Ecto neural progenitor cell (in vitro differentiated cells): ENCODE measurements at places on chromosomes 3 and 15.
A peak's percentile ranks its signal among the peaks of the same experiment; 100 is the strongest.

DNA sequence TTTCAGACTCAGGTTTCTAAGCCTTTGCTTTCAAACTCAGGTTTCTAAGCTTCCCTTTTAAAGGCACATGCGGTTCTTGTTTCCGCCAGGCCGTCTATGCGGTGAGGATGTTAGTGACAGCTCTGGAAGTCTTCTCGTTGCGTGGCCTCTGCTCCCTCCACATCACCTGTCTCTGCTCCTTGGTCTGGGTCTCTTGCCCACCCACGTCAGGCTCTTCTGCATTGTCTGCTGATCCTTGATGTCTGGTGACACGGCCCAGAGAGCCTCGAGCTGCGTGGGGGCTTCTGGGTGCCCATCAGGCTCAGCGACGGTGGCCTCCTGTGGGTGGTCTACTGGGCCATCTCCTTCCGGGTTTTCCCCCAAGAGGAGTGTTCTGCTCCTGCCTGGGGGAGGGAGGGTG is 30.5 kb downstream of the KLF13 start:
- DNase-seq: no peak

DNA sequence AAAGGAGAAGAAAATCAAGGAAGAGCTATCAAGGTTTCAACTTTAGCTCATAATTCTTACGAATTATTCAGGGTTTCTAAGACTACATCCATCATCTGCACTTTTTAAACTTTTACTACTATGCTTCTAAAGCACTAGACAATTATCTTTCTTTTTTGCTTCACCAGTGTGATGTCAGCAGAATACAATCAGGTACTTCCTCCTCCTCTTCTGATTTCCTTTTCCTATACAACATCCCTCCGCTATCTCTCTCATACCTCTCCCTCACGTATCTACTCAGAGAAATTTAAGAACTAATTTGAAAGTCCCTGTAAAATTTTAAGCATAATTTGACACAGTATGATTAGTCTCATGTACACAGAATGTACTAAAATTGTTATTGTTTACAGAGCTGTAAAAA is 47.3 kb upstream of the USP50 start:
- no peak for DNase-seq

GRCh38 chr3:48859206-48859605 is 11.5 kb upstream of the PRKAR2A start:
- DNase-seq: no peak

DNA sequence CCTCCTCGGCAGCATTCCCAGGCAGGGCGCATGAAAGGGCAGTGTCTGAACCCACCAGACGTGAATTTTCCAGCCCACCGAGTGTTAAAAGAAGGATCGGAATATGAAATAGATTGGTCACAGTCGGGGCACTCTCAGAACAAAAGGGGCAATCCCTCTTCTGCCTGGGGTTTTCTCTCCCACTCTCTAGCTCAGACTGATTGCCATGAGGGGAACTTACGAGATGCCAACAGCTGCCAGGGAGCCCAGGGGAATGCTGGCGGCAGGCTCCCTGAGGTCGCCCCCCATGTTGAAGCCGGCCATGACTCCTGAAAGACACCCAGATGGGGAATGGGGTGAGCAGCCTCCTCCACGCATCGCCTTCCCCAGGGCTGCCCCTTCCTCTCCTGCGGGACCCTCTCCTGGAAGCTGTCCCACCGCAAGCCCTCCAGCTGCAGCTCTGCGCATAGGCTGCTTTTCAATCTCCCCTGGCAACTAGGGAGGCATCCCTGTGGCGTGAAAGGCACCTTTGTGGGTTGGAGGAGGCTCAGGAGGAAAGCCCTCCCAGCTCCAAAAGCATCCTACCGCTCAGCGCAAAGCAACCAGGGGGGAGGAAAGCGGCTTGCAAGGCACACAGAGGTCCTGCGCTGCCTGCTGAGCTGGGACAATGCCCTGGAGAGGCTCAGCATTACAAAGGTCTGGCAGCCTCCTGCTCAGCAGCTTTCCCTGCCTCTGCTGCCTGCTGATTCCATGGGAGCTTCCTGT is 64.8 kb upstream of the HEG1 start:
- peak; percentile 83 for DNase-seq

- DNase-seq: no peak
Measured at GRCh38 chr15:99002226-99002625, 5.4 kb downstream of the PGPEP1L start.

DNA sequence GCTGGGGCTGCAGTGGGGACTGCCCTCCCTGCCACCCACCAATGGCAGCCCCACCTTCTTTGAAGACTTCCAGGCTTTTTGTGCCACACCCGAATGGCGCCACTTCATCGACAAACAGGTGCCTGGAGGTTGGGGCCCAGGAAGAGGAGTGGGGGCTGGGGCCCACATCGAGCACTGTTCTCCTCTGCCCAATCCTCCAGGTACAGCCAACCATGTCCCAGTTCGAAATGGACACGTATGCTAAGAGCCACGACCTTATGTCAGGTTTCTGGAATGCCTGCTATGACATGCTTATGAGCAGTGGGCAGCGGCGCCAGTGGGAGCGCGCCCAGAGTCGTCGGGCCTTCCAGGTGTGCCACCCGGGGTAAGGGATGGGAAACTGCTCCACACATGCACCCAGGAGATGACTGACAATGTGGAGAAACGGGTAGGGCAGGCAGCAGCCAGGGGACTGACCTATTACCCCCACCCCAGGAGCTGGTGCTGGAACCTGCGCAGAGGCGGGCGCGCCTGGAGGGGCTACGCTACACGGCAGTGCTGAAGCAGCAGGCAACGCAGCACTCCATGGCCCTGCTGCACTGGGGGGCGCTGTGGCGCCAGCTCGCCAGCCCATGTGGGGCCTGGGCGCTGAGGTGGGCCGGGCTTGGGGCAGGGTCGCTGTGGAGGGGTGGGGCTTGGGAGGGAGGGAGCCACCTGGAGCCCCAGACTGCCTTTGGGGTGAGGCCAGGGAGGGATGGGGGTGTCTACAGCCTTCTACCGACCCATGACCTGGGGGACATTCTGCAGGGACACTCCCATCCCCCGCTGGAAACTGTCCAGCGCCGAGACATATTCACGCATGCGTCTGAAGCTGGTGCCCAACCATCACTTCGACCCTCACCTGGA is 22.9 kb downstream of the NBEAL2 start:
- peak; percentile 69 for DNase-seq

DNA sequence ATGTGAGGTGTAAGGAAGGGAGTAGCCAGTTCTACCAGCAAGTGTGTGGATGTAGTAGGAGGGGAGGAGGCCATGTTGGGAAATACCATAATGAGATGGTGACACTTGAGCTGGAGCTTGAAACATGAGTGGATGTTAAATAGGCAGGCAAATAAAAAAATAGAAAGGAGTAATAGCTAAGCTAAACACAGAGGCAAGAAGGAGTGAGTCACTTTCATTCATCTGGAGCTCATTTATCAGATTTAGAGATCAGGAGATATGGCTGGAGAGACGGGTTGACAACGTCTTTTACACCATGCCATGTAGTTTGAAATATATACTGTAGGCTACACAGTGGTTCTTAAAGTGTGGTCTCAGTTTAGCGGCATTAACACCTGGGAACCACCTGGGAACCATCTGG is 390.5 kb downstream of the DIPK2A start:
- DNase-seq: no peak

GRCh38 chr3:114660808-114661207 is 367.0 kb downstream of the TIGIT start:
- DNase-seq: no peak

GRCh38 chr15:80480171-80480811 is 76.1 kb downstream of the ARNT2 start:
- DNase-seq: no peak

DNA sequence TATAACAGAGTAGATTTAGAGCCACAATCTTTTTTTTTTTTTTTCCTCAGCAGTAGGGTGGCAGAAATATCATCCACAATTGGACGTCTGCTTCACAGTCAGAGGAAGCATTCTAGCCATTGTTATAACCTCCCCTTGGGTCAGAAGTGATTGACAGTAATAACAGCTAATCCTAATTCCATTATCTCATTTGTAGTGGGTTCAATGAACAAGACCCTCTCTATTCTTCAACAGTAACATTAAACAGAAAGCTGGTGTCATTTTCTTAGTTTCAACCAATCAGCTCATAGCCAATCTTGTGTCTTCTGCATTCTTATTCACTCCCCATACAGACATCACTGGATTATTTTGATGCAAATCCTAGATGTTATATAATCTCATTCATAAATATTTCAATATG is 44.6 kb downstream of the QTRT2 start:
- DNase-seq: no peak

DNA sequence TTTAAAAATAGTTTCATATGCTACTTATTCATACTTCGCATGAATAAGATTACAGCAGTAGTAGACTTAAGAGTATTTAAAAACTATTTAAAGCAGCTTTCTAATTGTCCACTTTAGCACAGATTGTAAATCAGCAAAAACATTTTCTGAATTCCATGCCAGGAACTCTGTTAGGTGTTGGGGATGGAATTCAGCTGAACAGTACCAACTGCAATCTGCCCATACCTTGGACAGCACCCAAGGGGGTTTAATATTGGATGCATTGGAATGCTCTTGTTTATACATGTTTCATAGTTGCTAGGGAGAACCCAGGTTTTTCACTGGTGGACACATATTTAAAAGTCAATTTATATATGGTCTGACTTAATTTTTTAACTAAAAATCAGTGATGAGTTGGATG is 74.8 kb downstream of the PPM1L start:
- DNase-seq: no peak

- DNase-seq: peak; percentile 93
Measured at GRCh38 chr3:134373271-134374104, 759 bp downstream of the AMOTL2 start.

GRCh38 chr3:16888785-16889607 is 4.2 kb downstream of the PLCL2 start:
- no peak for DNase-seq

GRCh38 chr3:63960048-63960711 is 48.0 kb upstream of the SCAANT1 start:
- no peak for DNase-seq

DNA sequence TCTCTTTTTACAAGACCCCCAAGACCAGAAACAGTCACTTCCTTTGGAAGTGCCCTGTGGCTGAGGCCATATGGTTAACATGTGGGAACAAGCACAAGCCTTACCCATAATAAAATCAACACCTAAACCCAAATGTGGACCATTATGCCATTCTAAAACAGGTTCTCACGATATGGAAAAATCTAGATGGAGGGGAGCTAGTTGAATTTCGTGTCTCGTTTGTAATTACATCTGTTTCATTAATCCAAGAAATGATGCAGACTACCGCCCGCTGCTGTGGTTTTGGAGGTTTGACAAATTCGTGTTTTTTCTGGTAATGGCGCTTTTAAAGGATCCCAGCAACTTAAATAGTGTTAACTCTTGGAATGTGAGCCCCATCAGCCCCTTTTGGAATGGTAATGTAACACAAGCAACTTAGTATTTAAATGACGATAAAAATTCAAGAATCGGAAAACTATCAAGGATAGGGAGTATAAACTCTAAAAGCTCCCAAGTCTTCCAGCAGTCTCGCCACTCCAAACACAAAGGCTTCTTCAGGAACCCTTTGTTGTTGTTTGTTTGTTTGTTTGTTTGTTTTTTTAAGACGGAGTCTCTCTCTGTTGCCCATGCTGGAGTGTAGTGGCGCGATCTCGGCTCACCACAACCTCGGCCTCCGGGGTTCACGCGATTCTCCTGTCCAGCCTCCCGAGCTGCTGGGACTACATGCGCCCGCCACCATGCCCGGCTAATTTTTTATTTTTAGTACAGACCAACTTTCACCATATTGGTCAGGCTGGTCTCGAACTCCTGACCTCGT is 1.1 kb downstream of the CNBP start:
- DNase-seq: no peak

DNA sequence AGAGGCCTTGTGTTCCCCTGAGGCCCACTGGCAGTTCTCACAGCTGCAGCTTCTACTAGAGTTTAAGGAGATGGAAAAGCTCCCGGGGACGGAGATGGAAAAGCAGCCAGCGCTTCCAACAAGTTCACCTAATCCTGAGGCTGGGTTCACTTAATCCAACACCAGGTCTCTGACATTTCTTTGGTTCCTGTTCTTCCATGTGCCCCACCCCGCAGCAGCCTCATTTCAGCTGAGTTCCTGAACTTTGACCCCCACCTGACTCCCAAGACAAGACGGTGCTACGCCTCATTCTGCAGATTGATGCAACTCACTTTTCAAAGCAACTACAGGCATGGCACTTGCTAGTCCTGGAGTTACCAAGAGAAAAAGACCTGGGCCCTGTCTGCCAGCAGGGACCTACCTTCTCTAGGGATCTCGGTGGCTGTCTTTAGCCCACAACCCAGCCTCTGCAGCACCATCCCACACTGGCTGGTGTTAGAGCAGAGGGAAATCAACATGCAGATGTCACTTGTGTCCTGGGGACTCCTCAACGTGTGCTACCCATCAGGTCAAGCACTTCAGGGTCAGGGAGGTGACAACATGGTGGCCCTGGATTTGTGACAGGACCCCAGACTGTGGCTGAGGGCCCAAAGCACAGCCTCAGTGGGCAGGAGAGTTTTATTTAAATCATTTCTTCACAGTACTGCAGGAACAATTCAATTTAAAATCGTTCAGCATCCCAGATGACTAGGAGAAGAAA is 406.1 kb downstream of the VPS13C start:
- no peak for DNase-seq

GRCh38 chr3:195250473-195251251 is 20.3 kb downstream of the XXYLT1 start:
- DNase-seq: peak; percentile 45

- no peak for DNase-seq
Measured at GRCh38 chr3:196625331-196625730, 14.2 kb upstream of the NRROS start.

DNA sequence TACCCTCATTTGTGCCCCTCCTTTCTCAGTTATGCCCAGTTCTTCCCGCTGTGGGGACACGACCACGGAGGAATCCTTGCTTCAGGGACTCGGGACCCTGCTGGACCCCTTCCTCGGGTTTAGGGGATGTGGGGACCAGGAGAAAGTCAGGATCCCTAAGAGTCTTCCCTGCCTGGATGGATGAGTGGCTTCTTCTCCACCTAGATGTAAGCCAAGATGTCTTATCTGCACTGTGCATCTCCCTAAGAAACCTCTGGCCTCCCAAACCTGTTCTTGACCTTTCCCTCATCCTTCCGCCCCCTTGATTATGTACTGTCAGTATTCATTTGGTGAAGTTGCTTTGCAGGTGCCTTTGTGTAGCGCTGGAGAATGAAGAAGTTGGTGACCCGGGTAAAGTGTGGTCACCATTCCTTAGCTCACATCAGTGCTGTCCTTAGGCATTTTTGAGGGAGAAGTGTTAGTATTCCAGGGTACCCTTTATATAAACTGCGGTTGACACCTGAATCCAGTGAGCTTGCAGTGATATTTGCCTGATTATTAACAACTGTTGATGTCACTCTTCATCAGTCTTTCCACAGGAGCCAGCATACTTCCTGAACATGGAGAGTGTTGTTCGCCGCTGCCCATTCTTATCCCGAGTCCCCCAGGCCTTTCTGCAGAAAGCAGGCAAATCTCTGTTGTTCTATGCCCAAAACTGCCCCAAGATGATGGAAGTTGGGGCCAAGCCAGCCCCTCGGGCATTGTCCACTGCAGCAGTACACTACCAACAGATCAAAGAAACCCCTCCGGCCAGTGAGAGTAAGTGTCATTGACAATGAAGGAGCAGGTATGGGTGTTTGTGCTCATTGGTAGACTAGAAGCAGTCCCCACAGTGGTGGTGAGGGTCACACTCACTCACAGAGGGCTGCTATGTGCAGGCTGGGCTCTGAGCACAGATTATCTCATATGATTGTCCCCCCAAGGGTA is 966 bp downstream of the ALAS1 start:
- no peak for DNase-seq

- DNase-seq: no peak
Measured at GRCh38 chr3:5010706-5011554, 31.7 kb downstream of the BHLHE40 start.

GRCh38 chr15:79570004-79570403 is 137.9 kb downstream of the MINAR1 start:
- DNase-seq: no peak

GRCh38 chr3:14424711-14425580 is 22.5 kb downstream of the SLC6A6 start:
- no peak for DNase-seq
